ENCODE measurements at places on chromosomes 16 and 17.

- DNase-seq, result no peak
Measured at GRCh38 chr16:50771366-50771765, 29.5 kb downstream of the CYLD start.

DNA sequence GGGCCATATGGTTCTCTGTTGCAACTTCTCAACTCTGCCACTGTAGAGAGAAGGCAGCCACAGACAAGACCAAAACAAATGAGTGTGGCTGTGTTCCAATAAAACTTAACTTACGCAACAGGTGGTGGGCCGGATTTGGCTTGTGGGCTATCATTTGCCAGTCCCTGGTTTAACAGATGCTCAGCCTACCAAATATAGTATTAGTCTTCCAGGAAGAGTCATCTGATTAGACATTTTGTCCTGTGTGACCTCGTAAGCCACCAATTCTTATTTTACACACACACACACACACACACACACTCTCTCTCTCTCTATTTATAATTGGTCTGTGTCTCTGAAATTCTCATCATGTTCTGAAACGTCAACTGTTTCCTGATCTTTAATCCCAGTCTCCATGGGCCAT lies 245.9 kb downstream of the XYLT1 start:
- no peak for DNase-seq

- DNase-seq, result no peak
Measured at GRCh38 chr16:26840691-26841090, 226.0 kb upstream of the C16orf82 start.

DNA sequence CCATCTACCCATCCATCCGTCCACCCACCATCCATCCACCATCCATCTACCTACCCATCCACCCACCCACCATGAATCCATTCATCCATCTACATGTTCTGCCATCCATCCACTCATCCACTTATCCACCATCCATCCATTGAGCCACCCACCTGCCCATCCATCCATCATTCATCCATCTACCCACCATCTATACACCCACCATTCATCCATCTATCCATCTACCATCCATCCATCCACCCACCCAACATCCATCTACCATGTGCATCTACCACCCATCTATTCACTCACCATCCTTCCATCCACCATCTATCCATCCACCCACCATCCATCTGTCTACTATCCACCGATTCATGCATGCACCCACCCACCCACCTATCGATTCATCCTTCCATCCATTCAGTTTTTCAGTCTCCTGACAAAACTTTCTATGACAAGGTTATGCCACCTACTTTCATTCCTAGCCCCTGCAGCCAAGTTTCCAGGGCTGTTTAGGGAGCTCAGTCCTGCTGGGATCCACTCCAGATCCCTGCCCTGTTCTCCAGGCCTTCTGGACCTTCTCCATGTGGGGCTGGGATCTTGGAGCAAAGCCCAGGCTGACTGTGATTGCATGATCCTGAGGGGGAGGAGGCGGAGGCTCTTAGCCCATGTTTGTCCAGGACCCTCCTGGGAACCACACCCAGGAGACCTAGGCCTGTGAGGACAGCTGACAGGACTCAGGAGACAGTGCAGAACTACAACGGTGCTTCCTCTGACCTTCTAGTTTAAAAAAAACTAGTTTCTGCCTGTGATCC lies 27.4 kb downstream of the BCO1 start:
- no peak for DNase-seq

GRCh38 chr17:5282642-5283217 lies 646 bp downstream of the RABEP1 start:
- peak; percentile 43 for DNase-seq

GRCh38 chr17:73462823-73463222 lies 151.0 kb upstream of the CDC42EP4 start:
- no peak for DNase-seq

GRCh38 chr17:77690271-77691161 lies 268.0 kb upstream of the TNRC6C start:
- no peak for DNase-seq

GRCh38 chr16:58789351-58789750 lies 55.2 kb upstream of the GOT2 start:
- DNase-seq, result no peak

DNA sequence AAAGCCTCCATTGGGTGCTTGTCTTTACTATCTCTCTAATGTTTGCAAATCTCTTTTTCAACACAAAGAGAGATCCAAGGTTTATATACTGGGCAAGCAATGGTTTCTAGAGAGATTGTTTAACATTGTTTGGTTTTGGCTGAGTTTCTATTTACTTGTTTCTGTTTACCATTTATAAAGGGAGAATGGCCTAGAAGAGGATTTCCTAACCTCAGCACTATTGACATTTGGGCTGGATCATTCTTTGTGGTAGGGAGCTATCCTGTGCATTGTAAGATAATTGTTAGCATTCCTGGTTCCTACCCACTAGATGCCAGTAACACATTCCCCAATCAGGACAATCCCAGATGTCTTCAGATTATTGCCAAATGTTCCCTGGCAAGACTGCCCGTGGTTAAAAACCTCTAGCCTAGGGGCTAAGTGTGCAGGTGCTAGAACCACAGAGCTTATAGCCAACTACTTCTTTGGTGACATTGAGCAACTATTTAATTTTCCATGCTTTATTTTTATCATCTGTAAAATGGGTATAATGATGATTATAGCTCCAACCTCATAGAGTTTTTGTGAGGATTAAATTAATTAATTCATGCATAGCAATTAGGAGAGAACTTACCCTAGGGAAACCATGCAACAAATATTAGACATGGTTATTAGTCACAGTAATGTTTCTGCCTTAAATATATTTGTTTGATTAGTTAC lies 413.9 kb upstream of the MAF start:
- DNase-seq, result no peak

DNA sequence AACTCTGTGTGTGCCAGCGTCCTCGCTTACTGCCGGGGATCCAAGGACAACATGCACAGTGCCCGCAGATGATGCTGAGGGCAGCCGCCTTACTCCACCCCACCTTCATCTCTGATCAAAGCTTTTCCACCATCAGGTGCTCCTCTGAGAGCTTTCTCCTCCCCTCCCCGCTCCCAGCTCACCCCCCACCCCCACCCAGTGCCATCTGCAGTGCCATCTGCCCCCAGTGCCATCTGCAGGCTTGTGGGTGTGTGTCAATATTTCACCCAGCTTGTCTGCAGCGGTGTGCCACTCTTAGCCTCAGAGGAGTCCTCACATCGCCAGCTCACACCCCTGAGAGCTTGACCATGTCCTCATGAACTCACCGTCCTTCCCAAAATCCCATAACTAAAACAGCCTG lies 98.2 kb upstream of the NOL11 start:
- DNase-seq, result no peak

DNA sequence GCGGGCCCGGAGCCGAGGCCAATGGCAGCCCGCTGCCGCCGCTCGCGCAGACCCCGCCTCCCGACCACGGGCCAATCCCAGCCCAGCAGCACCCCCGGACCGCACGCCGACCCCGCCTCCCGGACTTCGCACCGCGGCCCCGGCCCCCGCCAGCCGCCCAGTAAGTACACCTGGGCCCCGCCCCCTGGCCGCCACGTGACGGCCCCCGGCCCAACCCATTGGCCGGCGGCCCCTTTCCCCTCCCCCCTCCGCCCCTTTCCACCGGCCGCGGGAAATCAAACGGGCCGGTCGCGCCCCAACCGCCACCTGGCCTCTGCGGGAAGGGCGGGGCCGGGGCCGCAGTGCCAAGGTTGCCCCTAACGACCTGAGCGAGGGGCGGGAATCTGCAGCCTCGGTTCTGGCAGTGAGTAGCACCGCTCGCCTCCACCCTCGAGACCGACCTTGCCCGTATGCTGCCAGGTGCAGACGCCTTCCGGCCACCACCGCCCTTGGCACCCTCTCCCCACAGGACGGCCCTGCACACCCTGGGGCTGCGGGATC lies at the start of gene YBX2:
Gene YBX2 (minus strand): TSS at position 26 of the 540 bp plus-strand sequence. CDS start 139 bp downstream, outside the sequence.
- peak; percentile 68 for DNase-seq

DNA sequence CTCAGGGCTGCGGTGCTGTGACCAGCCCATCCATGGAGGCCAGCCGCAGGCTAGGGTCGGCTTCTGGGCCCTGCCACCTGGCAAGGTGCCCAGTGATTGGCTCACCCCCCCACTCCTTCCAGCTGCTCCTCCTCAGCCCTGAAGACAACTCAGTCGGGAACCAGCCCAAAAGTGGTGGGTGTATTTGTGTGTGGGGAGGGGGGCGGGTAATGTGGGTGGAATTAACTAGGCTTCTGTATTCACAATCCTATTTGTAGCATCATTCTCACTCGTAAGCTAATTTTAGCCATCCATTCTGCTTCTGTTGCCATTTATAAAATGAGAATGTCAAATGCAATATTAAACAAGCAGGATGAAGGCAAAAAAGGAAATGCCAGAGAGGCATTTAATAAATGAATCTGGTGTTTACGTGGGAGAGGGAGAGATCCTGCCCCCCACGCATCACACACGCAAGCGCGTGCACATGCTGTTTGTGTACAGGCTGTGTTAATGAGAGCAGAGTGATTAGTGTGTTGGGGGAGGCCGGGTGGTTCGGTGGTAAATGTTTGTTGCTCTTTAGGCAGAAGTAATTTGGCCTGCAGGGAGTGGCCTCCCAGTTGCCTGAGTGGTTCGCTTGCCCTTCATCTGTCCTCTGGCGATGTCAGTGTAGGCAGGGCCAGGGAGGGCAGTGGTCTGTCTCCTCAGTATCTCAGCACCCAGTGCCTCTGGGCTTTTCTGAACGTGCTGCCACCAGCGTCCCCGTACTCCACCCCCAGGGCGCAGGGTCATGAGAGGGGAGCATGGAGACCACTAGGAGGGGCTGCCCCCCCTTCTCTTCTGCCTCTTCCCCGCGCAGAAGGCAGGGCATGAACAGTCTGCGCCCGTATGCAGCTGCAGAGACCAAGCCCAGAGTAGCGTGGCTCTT lies 140.1 kb downstream of the CCDC182 start:
- peak; percentile 31 for DNase-seq

DNA sequence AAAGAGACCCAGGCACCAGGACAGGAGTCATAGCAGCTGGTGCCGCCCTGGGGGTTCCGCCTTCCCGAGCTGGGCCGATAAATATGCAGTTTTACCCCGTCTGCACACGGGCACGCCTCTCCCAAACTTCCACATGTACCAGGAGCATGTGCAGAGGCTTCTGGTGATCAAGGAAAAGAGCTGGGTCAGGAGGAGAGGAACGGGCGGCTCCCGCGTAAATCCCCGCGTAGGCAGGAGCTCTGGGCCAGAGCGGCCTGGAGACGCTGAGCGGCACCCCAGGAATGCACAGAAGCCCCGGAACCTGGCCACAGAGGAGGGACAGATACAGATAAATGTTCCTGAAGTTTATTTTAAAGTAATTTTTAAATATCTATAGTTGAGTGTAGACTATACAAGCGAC lies 46.6 kb upstream of the METRNL start:
- no peak for DNase-seq

DNA sequence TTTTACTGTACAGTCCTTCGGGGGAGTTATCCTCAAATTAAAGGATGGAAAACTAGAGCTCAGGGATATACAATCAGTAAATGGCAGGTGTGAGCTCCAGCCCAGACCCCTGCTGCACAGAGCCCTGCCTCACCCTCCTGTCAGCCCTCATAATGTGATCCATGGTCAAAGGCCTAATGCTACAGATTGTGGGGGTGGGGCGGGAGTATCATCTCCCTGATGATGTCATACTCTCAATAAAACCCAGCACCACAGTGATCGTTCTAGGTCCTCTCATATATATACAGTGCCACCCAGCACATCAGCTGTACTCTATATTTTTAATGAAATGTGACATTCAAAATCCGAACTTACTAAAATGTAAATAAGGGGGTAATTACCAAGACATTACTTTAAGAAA lies 61.5 kb downstream of the SLC39A11 start:
- no peak for DNase-seq

DNA sequence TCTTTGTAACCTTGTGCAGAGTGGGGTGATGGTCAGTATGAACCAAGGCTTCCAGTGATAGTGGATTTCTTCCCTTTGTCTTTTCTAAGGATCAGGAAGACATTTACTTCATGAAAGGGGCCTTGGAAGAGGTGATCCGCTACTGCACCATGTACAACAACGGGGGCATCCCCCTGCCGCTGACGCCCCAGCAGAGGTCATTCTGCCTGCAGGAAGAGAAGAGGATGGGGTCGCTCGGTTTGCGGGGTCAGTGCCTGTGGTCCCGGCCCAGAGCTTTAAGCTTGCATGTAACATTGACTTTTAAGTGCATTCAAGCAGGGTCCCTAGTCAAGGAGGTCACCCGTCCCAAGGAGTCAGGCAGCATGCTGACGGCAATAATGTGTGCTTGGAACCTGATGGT lies 56.0 kb downstream of the MEAK7 start:
- DNase-seq, result no peak

- DNase-seq, result no peak
Measured at GRCh38 chr16:64983963-64984362, 137.9 kb downstream of the CDH11 start.

GRCh38 chr16:27475561-27475960 lies 73.6 kb downstream of the IL21R start:
- no peak for DNase-seq

- no peak for DNase-seq
Measured at GRCh38 chr17:77286641-77287431, 146.1 kb downstream of the SEC14L1 start.

- no peak for DNase-seq
Measured at GRCh38 chr16:11692171-11692570, 23.9 kb downstream of the SNN start.

- no peak for DNase-seq
Measured at GRCh38 chr16:50539822-50540710, 8.1 kb upstream of the NKD1 start.

GRCh38 chr17:76243826-76244679 lies 3.8 kb upstream of the RNF157 start:
- no peak for DNase-seq

- DNase-seq, result no peak
Measured at GRCh38 chr16:60295451-60295850, 1561.3 kb upstream of the GOT2 start.

Data from activated CD4-positive, alpha-beta T cell treated with anti-CD3 and anti-CD28 coated beads, Interleukin-2, amount 50 U/mL, for 1 hour (primary cell).